Vagina (tissue), 2 donors: ENCODE measurements at places on chromosomes 4 and X. TPM values are rescaled to one million over a fixed set of nuclear protein-coding genes. Genes with fewer than 3 reads are reported as not detected.
A peak's percentile ranks its signal among the peaks of the same experiment; 100 is the strongest.

GRCh38 chrX:154654372-154654771 is 993 bp upstream of the CTAG2 start:
- no peak overlapping the region for H3K4me3 ChIP-seq
- no peaks in the 10 kb centered on the region for H3K36me3 ChIP-seq
- DNase-seq: peak; percentile 89
- no peak overlapping the region for H3K27ac ChIP-seq
- H3K27me3 ChIP-seq: no peaks in the 10 kb centered on the region

- H3K4me3 ChIP-seq: no peak overlapping the region
- no peak overlapping the region for H3K27ac ChIP-seq
- H3K4me1 ChIP-seq: no peaks in the 10 kb centered on the region
- H3K27me3 ChIP-seq: no peaks in the 10 kb centered on the region
- no peak for DNase-seq
These were observed 89.7 kb downstream of the TMEM131L start for GRCh38 chr4:153555730-153556434.

DNA sequence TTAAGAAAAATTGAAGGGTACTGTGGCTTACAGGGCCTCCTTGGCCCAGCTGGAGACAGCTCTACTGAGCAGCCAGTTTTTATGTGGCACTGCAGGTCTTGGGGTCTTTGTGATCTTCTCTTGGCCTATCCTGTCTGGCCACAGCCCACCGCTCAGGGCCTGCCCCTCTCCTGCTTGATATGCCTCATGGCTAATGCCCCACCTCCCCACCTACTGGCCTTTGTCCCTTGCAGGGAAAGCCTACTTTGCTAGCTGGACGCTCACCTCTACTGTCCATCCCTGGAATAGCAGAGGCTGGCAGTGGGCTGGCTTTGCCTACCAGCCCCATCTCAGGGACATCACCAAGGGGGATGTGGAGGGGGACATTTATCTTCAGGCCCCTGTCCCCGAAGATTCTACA is 134.1 kb downstream of the PJA1 start:
- H3K27me3 ChIP-seq: no peaks in the 10 kb centered on the region
- H3K4me1 ChIP-seq: no peaks in the 10 kb centered on the region
- no peak overlapping the region for H3K4me3 ChIP-seq
- DNase-seq: peak; percentile 55
- no peak overlapping the region for H3K27ac ChIP-seq
- no peaks in the 10 kb centered on the region for H3K36me3 ChIP-seq

DNA sequence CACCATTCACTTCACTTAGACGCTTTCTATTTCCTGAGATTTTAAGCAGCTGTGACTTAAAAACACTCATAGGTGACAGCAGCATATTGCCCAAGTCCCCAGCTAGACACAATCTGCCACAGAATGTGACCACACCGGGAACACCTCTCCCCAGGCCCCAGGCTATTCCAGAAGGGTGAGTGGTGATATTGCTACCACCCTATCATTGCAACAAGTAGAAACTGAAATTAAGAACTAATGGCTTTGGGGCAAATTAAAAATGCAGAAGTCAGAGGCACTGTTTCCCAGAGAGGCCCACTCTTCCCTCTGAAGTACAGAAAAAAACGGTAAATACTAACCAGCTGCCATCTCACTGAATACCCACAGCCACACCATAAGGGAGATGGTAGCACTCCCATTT is 35.0 kb downstream of the QDPR start:
- H3K27me3 ChIP-seq: no peaks in the 10 kb centered on the region
- no peaks in the 10 kb centered on the region for H3K4me1 ChIP-seq
- no peak overlapping the region for H3K27ac ChIP-seq
- no peak for DNase-seq
- H3K4me3 ChIP-seq: no peak overlapping the region

GRCh38 chr4:164169591-164169990 is 584.3 kb upstream of the SMIM31 start:
- no peak overlapping the region for H3K27ac ChIP-seq
- H3K27me3 ChIP-seq: no peaks in the 10 kb centered on the region
- H3K36me3 ChIP-seq: no peaks in the 10 kb centered on the region
- DNase-seq: no peak

- no peaks in the 10 kb centered on the region for H3K36me3 ChIP-seq
- no peak overlapping the region for H3K4me3 ChIP-seq
These were observed 51.5 kb downstream of the SPATA18 start for GRCh38 chr4:52102587-52102986.

DNA sequence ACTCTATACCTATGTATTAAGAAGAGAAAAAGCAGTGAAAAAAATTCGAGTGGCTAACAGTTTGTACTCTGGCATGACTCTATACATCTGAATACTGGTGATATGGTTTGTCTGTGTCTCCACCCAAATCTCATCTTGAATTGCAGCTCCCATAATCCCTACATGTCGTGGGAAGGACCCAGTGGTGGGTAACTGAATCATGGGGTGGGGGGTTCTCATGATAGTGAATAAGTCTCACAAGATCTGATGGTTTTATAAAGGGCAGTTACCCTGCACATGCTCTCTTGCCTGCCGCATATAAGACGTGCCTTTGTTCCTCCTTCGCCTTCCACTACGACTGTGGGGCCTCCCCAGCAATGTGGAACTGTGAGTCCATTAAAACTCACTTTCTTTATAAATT is 70.4 kb downstream of the LRBA start:
- no peak overlapping the region for H3K27ac ChIP-seq
- no peak for DNase-seq
- H3K4me3 ChIP-seq: no peak overlapping the region
- H3K27me3 ChIP-seq: no peaks in the 10 kb centered on the region
- H3K4me1 ChIP-seq: no peaks in the 10 kb centered on the region

The TKTL1 gene
- total RNA-seq: not detected
